Left lung (tissue), 14 donors: ENCODE measurements at places on chromosomes 3 and 15.

DNA sequence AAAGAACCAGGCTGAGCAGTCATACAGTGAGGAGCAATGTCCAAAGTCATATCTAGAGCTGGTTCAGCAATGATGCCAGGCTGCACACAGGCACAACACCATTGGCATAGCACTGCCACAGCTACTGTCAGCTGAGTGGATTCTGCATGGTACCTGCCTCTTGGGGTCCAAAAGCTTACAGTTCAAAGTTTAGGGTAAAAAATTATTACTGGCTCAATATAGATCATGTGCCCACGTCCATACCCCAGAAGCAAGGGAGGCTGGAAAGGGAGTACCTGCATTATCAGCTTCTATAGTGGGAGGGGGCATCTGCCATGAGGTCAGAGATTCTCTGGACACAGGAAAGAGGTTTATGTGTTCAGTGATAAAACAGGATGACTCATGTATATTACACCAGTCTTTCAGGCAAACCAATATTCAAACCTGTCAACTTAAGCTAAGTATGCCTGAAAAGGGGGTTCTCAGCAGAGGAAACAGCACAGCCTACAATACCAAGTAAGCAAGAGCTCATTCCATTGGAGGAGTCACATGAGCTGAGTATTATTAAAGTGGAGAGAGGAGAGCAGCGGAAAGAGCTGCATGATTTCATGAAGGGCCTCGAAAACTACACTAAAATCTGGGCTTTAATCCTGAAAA, 99.0 kb downstream of the ANO10 start:
- DNase-seq, result no peak

- DNase-seq, result no peak
Observed at GRCh38 chr3:119873646-119874045, 91.7 kb downstream of the NR1I2 start.

GRCh38 chr15:31254431-31255175, 72.0 kb upstream of the KLF13 start:
- no peak for DNase-seq

DNA sequence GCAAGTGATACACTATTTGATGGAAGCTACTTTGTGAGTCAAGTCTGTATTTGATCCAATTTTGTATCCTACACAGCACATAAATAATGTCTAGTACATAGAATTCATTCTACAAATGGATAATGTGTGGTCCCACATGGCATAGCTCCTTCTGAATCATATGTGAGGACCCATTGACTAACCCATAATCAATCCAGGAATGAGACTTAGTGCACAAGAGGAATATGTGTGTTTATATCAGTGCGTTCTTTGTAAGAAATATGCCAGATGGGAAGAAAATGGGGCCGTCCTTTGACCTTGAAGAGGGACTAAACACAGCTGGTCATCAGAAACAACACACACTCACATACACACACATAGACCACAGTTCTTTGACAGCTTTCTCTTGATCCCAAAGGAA, 282.7 kb upstream of the SEMA6D start:
- no peak for DNase-seq

- no peak for DNase-seq
Observed at GRCh38 chr3:69059688-69060087, 7.6 kb upstream of the TMF1 start.

- no peak for DNase-seq
Observed at GRCh38 chr3:72448375-72448823, 399.8 kb downstream of the SHQ1 start.

DNA sequence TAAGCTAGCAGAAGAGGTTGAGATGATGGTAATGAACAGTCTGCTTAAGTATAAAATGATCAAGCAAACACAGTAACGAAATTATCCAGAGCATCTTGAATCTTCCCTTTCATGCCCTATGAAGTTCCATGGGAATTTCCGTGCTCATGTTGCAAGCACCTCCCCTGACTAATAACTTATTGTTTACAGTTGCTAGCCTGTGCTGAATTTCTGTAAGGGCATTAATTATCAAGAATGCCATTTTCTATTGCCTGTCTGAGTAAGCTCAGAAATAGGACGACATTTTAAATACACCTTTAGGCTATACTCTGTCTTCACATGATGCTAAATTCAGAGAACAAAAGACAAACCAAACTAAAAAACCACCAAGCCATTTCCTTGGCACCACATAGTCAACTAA, 257.5 kb upstream of the LRTM1 start:
- no peak for DNase-seq

GRCh38 chr15:89899951-89900567, 6.3 kb upstream of the AP3S2 start:
- no peak for DNase-seq

DNA sequence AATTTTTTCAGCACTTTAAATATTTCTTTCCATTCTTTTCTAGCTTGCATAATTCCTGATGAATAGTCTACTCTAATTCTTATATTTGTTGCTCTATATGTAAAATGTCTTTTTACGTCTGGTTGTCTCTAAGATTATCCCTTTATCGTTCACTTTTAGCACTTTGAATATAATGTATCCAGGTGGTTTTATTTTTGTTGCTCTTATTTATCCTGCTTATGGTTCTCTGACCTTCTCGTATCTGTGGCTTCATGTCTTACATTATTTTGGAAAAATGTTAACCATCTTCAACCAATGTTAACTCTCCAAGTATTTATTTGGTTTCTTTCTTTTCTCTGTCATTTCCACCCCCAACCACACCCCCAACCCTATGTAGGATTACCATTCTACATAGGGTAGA, 30.0 kb upstream of the RFX7 start:
- DNase-seq, result no peak

GRCh38 chr15:48177766-48178647, at the start of gene MYEF2:
MYEF2 (minus strand) TSS chr15:48178295; CDS start chr15:48178237, 58 bp downstream.
- peak; percentile 72 for DNase-seq

DNA sequence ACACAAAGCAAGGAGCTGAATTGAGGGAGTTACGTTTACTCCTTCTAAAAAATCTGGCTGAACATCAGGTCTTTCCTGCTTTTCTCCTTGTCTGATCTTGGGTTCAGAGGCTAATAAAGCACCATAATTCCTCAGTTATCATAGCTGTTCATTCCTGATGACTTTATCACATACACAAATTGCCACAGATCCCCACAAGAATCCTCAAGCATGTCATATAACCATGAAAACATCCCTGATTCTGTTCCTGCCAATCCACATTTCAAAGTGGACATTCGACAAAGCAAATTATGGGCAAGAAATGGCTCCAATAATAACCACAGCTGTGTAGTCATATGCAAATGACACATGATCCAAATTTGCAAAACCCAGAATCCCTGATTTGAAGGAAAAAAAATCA, 321.3 kb downstream of the MEX3B start:
- DNase-seq, result no peak

- no peak for DNase-seq
Observed at GRCh38 chr3:115397433-115397832, 225.9 kb upstream of the GAP43 start.

GRCh38 chr15:92117261-92117731, 263.8 kb downstream of the SLCO3A1 start:
- no peak for DNase-seq

DNA sequence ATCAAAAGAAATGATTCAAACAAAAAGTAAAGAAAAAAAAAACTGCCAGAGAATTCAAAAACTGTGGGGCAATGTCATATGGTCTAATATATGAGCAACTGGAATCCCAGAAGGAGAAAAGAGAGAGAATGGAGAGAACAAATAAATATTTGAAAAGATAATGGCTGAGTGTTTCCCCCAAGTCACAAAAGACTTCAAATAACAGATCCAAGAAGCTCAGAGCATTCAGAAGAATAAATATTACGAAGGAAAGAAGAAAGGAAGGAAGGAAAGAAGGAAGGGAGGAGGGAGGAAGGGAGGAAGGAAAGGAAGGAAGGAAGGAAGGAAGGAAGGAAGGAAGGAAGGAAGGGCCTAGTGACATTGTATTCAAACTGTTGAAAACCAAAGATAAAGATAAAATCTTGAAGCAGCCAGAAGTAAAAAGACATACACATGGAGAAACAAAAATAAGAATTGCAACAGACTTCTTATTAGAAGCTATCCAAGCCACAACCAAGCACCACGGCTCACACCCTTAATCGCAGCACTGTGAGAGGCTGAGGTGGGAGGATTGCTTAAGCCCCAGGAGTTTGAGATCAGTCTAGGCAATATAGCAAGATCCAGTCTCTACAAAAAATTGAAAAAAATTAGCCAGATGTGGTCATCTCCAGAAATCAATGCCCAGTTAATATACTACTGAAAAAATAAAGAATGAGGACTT, 118.9 kb upstream of the IGSF10 start:
- no peak for DNase-seq

- no peak for DNase-seq
Observed at GRCh38 chr3:120642368-120642948, 39.6 kb downstream of the HGD start.

DNA sequence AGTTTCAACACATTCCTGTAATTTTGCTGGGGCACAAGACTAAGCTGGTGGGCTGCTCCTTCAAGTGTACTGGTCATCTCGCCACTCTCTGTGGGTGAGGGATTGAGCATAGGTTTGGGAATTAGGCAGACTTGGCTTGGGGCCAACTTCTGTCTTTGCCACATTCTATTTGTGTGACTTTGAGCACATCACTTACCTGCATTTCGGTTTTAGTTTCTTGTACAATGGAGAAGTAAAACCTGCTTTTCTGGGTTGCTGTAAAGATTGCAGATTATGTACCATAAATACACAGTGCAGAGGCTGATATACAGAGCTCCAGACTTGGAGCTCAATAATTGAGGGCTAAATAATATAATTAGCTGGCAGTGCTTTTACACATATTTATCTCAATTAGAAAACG, 162.1 kb downstream of the C3orf38 start:
- no peak for DNase-seq

DNA sequence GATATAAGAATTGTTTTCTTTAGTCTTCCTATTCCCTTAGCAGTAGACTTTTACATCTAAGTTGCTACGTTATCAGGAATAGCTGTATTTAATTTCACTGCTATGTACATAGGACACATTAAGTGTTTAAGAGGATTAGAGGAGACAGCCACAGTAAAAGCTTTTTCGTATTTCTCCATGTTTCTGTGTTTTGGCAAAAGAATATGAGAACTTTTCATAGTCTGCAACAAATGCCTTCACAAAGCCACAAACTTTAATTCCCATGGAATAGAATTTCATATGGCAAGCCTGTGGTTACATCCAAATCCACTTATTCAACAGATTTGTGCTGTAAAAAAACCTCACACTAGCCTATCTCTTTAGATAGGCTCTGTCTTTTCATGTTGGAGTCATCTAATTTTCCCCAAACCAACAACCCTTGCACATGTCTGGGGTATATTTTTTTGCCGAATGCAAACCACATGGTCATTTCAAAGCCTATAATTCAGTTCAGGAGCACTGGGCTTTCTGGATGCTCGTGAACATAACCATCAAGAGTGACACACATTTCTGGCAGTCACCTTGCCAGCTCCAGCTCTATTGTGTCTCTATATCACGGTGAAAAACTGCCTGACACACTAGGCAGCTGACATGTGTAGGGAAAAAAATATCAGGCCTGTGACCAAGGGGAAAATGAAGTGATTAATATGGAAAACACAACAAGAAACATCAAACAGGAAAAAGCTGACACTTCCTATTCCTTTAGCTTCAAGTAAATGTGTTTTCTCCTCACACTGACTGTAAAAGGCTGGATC, 19.2 kb downstream of the PLD1 start:
- DNase-seq, result no peak

DNA sequence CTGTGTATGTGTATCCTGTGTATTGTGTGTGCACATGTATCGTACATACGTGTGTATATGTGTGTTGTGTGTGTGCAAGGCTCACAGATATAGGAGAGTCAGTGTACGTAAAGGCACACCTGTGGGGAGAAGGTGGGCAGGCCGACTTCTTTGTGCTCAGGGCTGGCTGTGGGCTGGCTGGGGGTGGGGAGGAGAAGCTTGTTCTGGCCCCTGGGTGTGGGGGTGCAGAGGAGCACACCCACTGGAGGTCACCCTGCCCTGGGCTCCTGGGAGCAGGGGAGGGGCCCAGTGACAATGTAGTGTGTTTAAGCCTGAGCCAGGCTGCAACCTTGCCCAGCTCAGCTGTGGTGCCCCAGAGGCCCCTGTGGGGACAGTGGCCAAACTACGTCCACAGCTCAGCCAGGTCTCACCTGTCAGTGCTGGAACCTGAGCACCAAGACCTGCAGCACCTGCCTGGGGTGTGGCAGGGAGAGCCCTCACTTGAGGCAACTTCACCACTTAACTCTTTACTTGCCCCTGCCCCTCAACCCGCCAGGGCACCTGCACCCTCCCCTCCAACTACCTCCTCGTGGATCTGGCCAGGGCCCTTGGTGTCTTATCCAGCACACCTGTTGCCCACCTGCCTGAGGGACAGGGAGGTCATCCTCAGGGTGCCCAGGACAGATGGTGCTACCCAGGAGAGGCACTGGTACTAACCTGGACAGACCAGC, 2.6 kb upstream of the HHATL start:
- DNase-seq, result peak; percentile 43

DNA sequence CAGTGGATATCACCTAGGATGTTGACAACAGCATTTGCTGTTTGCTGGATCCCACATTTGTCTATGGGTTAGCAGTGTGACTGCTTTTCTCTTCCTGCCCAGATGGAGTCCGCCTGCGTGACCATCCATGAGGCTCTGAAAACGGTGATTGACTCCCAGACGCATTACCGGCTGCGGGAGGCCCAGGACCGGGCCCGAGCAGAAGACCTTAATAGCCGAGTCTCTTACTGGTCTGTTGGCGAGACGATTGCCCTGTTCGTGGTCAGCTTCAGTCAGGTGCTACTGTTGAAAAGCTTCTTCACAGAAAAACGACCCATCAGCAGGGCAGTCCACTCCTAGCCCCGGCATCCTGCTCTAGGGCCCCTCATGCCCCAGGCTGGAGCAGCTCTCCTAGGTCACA, 11.0 kb downstream of the TMED3 start:
- no peak for DNase-seq

- DNase-seq, result no peak
Observed at GRCh38 chr3:29581311-29581710, 300.4 kb downstream of the RBMS3 start.

DNA sequence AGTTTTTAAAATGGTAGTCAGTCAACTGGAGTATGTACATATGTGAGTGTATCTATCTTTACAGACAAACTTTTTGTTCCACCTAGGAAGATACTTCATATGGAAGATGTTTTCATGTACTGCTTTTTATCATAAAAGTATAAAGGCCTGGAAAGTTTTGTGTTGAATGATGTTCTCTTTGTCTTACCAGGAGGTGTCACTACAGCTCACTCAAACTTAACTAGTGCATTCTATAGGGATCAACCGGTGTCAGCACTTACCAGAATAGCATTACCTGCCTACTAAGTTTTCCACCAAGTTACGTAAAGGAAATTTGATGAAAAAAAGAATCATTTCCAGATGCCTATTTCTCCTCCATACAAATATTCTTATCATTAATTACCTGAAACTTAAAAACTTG, 522.6 kb upstream of the SEMA6D start:
- peak; percentile 24 for DNase-seq

- DNase-seq, result no peak
Observed at GRCh38 chr15:39413558-39413957, 167.3 kb upstream of the THBS1 start.

DNA sequence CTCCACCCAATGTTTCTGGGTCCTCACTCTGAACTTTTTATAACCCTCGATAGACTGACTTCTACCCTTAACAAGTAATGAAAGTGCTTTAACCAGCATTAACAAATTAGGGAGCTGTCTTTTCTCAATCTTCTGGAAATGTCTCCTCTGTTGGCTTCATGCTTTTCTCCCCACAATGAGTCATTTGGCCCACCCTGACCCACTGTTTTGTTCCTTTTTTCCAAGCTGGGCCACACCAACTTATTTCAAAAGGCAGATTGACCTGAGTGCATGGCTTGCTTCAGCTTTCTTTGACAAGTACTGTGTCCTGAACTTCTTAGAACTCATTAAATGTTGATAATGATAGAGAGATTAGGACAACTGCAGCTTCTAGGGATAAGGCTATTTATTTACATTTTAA, 199.6 kb upstream of the SEMA6D start:
- DNase-seq, result no peak
